Dermis blood vessel endothelial cell (primary cell): ENCODE measurements at places on chromosomes 5 and 9. TPM values are rescaled to one million over a fixed set of nuclear protein-coding genes. Genes with fewer than 3 reads are reported as not detected.

Gene PLCXD3
- 0.19 and 0.51 TPM in 2 replicates for total RNA-seq

Gene ZFP2
- 0.60 and 1.0 TPM in 2 replicates for total RNA-seq

Gene MEIKIN
- not detected in 2 replicates for total RNA-seq

DNA sequence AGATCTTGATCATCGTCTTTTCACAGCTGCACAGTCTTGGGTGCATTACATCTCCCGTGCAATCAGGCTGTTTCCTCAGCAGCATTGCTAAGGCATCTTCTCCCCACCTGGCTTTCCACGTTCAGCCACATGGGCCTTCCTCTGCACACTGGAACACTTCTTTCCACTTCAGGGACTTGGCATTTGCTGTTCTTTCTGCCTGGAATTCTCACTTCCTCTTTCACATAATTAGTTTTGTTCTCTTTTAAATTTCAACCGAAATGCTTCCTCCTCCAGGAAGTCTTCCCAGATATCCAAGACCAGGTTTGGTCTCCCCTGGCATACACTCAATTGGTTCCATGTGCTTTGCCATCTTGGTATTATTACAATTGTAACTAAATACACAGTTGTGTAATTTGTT is 43.8 kb downstream of the WHRN start:
- DNase-seq: no peak

Gene PCYOX1L
- 14.8 and 16.5 TPM in 2 replicates for total RNA-seq

- DNase-seq: no peak
Measured at GRCh38 chr9:88043647-88044046, 69.3 kb upstream of the CDK20 start.

Gene IL17B
- total RNA-seq: not detected in 2 replicates
